ENCODE measurements at places on chromosomes 13 and 19. TPM values are rescaled to one million over a fixed set of nuclear protein-coding genes. Genes with fewer than 3 reads are reported as not detected.

- no peak overlapping the region for H3K27ac ChIP-seq
- H3K4me1 ChIP-seq, result no peaks in the 10 kb centered on the region
- no peaks in the 10 kb centered on the region for H3K27me3 ChIP-seq
- H3K4me3 ChIP-seq, result no peak overlapping the region
- H3K36me3 ChIP-seq, result no peaks in the 10 kb centered on the region
These were observed 87.2 kb upstream of the IRS2 start for GRCh38 chr13:109873351-109874123.

DNA sequence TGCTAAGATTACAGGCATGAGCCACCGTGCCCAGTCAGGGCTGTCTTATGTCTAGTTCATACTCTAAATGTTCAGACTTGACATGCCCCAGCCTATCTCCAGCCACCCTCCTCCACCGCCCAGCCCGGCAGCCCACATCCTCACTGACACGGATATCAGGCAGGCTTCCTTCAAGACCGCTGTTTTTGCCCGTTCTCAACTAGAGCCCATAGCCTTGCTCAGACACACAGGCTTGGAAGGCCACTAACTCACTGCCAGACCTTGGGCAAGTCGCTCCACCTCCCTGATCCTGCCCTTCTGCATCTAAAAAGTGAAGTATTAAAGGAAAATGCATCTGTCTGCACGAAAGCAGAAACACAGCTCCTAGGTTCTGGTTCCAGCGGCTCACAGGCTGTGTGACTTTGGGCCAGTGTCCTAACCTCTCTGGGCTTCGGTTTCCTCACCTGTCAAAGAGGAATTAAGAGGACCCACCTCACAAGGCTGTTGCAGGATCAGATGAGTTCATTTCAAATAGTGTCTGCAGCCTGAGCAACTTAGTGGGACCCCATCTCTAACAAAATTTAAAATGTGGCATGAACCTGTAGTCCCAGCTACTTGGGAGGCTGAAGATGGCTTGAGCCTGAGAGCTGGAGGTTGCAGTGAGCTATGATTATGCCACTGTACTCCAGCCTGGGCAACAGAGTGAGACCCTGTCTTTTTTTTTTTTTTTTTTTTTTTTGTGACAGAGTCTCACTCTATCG lies 14.5 kb upstream of the CERS4 start:
- no peak for DNase-seq
- no peak overlapping the region for H3K4me3 ChIP-seq
- no peak overlapping the region for H3K27ac ChIP-seq
- H3K27me3 ChIP-seq, result no peaks in the 10 kb centered on the region

DIAPH3 gene
- total RNA-seq, result 30.1 TPM

DNA sequence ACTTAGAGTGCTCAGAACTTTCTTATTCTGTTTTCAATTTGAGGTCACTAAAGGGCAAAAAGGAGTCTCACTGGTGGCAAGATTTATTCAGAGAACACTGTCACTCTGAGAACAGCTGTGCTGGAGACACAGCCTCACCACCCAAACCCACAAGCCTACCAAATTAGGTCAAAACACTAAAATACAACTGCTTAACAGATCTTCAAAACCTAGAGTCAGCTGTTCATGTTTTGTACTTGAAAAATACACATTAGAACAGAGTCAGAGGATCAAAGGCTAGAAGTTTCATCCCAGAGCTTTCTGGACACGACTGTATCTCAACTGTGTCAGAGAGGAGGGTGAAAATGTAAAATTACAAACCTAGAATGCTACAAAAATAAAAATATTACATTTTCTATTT lies 89.3 kb downstream of the MIPEP start:
- no peak overlapping the region for H3K27ac ChIP-seq
- H3K4me1 ChIP-seq, result no peaks in the 10 kb centered on the region
- no peaks in the 10 kb centered on the region for H3K36me3 ChIP-seq
- H3K4me3 ChIP-seq, result no peak overlapping the region

SMAD9 gene
- 1.6 TPM for total RNA-seq

GRCh38 chr19:3151563-3152418 lies 16.0 kb downstream of the GNA15 start:
- no peak for DNase-seq
- no peaks in the 10 kb centered on the region for H3K36me3 ChIP-seq
- no peaks in the 10 kb centered on the region for H3K27me3 ChIP-seq

DNA sequence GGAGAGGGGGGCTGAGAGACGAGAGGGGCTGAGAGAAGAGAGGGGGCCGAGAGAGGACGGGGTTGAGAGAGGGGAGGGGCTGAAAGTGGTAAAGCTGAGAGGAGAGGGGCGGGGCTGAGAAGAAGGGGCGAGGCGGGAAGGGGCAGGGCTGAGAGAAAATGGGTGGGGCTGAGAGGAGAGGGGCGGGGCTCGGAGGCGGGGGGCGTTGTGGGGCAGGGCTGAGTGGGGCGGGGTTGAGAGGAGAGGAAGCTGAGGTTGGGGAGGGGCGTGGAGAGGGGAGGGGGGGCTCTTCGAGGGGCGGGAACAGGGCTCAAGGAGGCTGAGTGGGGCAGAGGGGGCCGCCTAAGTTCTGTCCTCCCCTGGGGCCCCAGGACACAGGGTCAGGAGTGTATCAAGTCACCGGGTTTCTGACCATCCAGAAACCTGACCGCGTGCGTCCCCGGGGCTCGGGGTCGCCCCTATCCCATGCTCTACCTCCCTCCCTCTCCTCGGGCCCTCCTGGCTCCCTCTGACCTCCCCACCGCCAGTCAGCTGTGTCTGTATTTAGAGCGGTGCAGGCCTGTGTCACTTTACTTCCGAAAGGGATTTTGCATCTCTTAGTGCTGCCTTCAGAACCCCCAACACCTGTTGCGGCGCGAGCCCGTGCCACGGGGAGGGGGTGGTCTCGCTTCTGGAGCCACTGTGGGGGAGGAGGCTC lies 38.6 kb upstream of the SEMA6B start:
- peaks cover 57% of the 10 kb centered on the region for H3K27me3 ChIP-seq
- H3K27ac ChIP-seq, result no peak overlapping the region
- H3K4me1 ChIP-seq, result peaks cover 9% of the 10 kb centered on the region
- no peaks in the 10 kb centered on the region for H3K36me3 ChIP-seq

- H3K27ac ChIP-seq, result no peak overlapping the region
- H3K4me1 ChIP-seq, result no peaks in the 10 kb centered on the region
- DNase-seq, result no peak
- no peak overlapping the region for H3K4me3 ChIP-seq
These were observed 33.1 kb upstream of the EPHX3 start for GRCh38 chr19:15265214-15265849.

DNA sequence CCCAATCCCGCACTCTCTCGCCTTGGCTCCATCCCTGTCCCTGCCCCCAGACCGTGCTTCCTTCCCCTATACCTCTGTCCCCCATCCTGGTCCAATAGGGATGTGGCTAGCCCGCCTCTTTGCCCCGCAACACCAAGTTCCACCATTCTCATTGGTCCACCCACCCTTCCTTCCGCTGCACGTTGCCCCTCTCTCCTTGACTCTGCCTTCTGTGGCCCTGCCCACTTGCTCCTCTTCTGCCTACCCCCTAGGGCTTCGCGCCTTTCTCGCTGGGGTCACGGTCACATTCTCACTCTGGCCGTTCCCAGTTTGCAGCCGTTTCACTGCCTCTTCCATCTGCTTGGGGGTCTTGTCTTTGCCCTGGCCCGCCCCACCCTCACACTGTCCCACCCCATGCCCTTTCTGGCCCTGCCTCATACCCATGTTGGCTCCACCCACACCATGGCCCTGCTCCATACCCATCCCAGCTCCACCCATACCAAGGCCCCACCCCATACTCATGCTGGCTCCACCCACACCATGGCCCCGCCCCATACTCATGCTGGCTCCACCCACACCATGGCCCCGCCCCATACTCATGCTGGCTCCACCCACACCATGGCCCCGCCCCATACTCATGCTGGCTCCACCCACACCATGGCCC lies 4.5 kb upstream of the ARHGAP45 start:
- DNase-seq, result no peak
- H3K4me1 ChIP-seq, result peaks cover 11% of the 10 kb centered on the region

SIGLEC5 gene
- total RNA-seq, result not detected

GRCh38 chr19:48644839-48645619 lies 958 bp downstream of the CA11 start:
- DNase-seq, result peak; percentile 90
- H3K27ac ChIP-seq, result peak overlapping the region; percentile 81
- H3K36me3 ChIP-seq, result no peaks in the 10 kb centered on the region
- H3K4me3 ChIP-seq, result peak overlapping the region; percentile 71

DNA sequence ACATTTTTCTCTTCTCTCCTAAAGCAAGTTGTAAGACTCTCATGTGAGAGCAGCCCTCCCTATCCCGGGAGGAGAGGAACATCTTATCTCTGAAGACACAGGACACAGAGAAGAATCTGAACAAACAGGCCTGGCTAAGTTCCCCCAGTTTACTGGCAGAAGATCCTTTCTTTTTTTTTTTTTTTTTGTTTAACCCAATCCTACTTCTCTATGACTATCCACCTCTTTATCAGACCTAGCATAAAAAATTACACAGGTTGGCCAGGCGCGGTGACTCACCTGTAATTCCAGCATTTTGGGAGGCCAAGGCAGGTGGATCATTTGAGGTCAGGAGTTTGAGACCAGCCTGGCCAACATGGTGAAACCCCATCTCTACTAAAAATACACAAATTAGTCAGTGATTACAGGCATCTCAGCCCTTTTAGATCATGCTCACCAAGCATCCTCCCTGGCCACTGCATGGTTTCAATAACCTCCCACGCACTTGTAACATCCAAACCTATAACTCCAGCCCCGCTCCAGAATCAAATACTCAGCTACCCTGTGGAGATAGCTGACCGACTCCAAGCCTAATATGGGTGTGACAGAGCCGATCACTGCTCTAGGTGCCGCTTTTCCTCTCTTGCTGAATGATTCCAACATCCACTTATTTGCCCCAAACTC lies 27.3 kb upstream of the MUC16 start:
- no peaks in the 10 kb centered on the region for H3K4me1 ChIP-seq
- no peak overlapping the region for H3K27ac ChIP-seq
- H3K27me3 ChIP-seq, result no peaks in the 10 kb centered on the region
- DNase-seq, result no peak
- no peak overlapping the region for H3K4me3 ChIP-seq

DUXA gene
- total RNA-seq, result not detected

DNA sequence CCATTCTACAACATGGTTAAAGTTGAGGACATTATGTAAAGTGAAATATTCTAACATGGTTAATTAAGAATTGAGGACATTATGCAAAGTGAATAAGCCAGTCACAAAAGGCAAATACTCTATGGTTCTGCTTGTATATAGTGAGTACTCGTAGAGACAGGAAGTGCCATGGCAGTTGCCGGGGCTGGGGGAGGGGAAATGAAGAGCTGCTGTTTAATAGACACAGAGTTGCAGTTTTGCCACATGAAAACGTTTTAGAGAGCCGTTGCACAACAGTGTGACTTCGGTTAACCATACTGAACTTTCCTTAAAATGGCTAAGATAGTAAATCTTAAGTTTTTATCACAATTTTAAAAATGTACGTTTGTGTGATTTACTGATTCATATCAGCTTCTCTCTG lies 176.9 kb downstream of the SHISA2 start:
- no peaks in the 10 kb centered on the region for H3K27me3 ChIP-seq
- no peak overlapping the region for H3K27ac ChIP-seq
- peaks cover 44% of the 10 kb centered on the region for H3K4me1 ChIP-seq
- no peak for DNase-seq

DNA sequence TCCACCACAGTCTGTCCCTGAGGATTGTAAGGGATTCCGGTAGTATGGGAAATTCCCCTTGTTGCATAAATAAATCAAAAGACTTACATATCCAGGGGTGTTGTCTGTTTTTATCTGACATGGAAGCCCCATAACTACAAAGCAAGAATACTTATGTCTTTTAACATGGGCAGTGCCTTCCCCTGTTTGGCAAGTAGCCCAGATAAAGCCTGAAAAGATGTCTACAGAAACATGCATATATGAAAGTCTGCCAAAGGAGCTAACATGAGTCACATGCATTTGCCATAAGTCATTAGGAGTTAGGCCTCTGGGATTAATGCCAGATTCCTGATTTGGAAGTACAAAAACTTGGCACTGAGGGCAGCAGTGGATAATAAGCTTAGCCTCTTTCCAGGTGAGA lies 62.1 kb downstream of the ZNF737 start:
- DNase-seq, result no peak
- H3K36me3 ChIP-seq, result no peaks in the 10 kb centered on the region
- no peaks in the 10 kb centered on the region for H3K4me1 ChIP-seq

DNA sequence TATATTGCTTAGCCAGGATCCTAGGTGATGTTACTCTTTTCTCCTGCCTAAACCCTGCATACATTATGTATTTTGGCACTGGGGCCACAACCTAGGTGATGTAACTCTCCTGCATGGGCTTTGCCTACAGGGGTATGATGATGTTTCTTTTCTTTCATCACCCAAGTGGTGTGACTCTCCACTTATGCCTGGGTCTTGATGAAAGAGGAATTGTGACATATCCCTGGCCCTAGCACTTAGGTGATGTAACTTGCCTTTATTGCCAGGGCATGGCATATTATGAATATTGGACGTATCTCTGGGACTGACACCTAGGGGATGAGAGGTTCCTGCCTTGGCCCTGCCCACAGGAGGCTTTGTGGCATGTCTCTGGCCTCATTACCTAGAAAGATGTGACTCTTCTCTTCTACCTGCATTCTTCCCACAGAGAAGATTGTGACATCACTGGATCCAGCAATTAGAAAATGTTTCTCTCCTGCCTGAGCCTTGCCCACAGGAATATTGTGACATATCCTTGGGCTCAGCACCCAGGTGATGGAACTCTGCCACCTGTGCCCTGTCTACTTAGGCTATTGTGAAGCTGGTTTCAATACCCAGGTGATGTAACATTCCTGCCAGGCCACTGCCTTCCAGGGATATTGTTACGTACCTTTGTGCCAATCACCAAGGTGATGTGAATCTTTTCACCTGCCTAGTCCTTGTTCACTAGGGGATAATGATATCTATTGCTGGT lies 27.3 kb upstream of the ZNF254 start:
- H3K27ac ChIP-seq, result no peak overlapping the region
- no peak overlapping the region for H3K4me3 ChIP-seq
- no peak for DNase-seq
- H3K36me3 ChIP-seq, result no peaks in the 10 kb centered on the region
- no peaks in the 10 kb centered on the region for H3K4me1 ChIP-seq

SMIM24 gene
- 1.7 TPM for total RNA-seq

DNA sequence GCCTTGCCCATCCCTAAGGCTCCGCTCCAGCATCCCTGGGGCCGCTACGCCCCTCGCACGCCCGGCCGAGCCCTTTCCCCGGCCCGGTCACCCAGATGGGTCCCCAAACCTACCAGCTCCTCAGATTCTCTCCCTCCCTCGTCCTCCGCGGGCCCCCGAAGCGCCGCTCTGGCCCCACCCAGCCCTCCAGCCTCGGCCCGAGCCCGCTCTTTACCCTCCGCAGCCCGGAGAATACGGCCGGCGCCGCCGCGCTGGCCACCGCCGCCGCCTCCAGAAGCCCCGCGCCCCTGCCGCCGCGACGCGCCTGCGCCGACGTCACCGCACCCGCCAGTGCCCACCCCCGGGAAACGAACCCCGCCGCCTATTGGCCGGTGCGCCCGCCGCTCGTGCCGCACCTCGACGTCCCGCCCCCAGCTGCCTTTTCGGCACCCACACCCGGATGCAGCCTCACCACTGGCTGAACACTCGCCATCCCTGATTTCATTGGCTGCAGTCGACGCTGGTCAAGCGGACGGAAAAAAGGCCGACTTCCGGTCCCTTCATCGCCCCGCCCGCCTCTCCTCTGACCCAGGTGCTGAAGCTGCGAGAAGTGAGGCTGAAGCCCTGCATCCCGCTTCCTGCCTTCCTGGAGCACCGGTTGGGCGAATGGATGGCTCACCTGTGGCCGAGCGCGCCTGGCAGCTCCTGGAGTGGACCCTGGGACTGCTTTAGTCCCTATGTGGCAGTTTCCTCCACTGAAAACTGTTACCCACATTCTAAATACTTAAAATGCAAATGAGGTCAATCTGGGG lies at the start of gene DAPK3:
DAPK3 (minus strand) TSS at position 292 of the 791 bp plus-strand sequence. CDS start 1,364 bp downstream, outside the sequence.
- H3K4me3 ChIP-seq, result peak within 1 kb of the TSS; percentile 89
- H3K27ac ChIP-seq, result peak within 1 kb of the TSS; percentile 91
- peaks cover 17% of the 10 kb centered on the region for H3K4me1 ChIP-seq
- H3K36me3 ChIP-seq, result no peaks in the 10 kb centered on the region
- DNase-seq, result peak; percentile 99
- no peaks in the 10 kb centered on the region for H3K27me3 ChIP-seq
